ENCODE measurements at places on chromosomes 5 and 9.

GRCh38 chr5:81409896-81410295, 16.0 kb upstream of the ACOT12 start:
- DNase-seq, result no peak

GRCh38 chr5:24389968-24390367, 254.8 kb downstream of the CDH10 start:
- no peak for DNase-seq

DNA sequence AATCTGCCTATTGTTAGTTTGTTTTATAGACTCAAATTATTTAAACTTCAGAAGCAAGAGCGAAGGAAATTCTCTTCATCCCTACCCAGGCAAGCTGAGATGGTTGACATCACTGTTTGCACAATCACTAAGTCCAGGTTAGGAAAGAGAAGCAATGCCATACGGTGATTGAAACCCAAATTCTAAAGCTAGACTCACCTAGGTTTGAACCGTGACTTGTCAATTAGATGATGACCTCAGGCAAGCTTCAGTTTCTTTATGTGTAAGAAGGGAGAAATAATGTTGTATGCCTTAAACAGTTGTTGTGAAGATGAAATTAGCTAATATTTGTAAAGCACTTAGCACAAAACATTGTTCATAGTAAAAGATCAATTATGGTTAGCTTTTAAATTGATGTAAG, 96.5 kb upstream of the ANKRD55 start:
- DNase-seq, result no peak

DNA sequence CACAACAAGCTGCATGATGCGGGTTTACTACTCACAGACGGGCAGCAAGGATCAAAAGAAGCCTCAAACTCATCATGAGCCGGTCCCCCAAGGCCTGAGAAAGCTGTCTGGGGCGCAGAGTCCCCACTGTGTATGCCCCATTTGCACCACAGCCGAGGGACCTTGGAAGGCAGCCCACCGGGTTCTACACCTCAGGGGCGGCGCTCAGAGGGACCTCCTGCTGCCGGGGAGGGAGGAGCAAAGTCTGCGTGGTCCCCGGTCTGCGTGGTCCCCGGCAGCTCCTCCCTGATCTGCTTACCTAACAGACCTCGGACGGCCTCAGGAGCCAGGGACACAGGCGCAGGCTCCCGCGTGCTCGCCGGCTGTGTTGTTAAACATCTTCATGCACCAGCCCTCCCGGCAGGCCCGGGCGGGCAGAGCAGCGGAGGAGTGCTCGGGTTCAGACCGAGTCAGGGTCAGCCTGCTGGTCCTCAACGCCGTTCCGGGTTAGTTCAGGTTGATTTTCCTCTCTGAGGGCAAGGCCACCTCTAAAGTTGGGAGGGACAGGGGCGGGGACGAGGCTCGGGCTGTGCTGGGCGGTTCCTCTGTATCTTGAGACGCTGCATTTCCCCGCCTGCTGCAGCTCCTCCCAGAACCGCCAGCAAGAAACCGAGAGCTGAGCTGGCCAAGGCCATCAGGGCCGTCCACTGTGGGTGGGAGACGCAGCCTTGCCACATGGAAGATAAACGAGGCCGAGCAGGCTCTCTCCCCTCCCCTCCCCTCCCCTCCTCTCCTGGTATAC, 74.6 kb downstream of the MRPL36 start:
- no peak for DNase-seq

GRCh38 chr5:126070481-126070880, 352.7 kb upstream of the GRAMD2B start:
- no peak for DNase-seq

DNA sequence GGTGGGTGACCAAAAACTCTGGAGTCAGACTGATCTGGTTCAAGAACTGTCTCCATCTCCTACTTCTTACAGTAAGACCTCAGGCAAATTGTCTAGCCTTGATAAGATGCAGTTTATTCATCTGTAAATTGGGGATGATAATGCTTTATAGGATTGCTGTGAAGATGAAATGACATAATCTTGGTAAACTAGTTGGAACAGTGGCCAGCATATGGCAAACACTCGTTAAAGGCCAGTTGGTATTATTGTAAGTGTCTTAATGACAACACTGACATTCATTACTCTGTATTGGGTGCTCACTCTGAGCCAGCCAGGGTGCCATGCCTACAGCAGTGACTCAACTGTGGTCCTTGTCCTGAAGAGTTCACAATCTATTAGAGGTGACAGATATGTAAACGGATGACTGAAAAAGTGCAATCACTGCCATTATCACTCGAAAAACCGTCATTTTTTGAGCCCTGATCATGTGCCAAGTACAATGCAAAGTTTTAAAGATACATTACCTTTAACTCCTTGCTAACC, 84.9 kb upstream of the HSPA9 start:
- DNase-seq, result no peak

Measured in activated B cell treated with CpG ODN at 0.5 μM for 24 hours (primary cell).